Erythroblast (primary cell): ENCODE measurements at places on chromosomes 12 and 14.
A peak's percentile ranks its signal among the peaks of the same experiment; 100 is the strongest.

DNA sequence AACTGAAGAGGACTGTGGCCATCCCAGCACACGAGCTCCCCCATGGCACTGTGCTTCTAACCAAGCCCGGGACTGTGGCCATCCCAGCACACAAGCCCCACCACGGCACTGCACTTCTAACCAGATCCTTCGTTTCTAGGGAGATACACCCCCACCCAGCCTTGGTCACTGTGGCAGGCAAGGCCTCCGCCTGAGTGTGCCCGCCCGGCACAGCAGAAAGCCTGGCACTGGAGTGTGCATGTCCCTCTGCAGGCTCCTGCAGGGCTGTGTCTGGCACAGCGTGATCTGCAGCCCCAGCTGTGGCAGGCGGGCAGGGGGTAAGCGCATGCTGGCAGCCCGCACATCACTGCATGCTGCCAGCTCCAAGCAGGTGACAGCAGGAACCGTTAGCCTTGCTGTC, 49.8 kb downstream of the CCDC85C start:
- no peak for DNase-seq

GRCh38 chr12:57890191-57891115, 43.9 kb upstream of the CTDSP2 start:
- DNase-seq = no peak

DNA sequence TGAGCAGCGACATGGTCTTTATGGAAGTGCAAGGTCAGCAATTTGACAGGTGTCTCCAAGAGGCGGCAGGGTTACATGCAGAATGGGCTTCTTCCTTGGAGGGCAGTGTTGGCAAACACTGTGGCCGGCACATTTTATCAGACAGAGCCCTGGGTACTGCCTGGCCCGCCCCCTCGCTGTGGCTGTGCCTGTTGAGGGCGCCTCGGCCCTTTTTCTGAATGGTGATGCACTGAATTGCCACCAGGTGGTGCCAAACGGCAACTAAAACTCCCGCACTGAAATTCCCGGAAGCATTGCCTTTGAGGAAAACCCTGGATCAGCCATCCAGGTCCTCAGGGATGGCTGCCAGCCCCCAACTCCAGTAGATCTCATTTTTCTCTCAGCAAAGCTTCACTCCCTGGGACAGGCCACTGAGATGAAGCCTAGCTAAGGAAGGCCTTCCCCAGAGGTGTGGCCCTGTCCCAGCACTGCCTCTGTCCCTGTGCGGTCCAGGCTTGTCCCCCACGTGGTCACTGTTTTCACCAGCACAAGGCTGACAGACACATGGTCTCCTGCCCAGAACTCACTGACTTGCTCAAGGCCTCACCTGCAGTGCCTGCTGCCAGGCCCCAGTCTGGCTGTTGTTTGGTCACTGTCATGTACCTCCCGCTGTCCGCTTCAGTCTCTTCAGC, 73.6 kb downstream of the TESC start:
- peak; percentile 83 for DNase-seq

DNA sequence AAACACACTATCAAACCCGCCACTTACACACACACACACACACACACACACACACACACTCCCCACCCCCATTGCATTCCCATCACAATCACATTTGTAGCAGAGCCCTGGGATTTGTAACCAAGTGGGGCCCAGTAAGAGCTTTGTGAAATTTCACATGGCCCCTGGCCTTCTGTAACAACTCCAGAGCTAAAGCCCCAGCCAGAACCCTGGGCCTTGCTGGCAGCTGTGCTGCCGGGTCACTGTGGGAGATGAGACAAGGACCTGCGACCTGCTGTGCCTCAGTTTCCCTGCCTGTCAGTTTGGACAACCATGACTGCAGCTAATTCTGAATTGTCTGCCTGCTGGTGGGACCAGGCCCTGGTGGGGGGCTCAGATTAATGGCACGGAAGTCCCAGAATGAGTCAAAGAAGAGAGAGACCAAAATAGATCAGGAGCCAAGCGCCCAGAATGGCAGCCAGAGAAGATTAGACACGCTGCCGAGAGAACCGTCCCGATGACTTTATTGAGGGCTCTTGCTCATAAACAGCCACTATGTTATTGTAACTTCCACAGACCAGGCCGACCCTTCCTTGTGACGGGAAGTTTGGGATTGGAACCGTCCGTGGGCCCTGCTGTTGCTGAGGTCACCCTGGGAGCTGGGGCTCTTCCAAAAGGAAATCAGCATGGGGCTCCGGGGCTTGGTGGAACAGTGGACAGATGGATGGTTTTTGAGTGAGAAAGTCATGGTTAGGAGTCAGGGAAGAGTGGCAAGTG, 123.1 kb downstream of the ZFP36L1 start:
- DNase-seq = no peak

GRCh38 chr14:75837151-75837787, 144.5 kb downstream of the TGFB3 start:
- no peak for DNase-seq

- DNase-seq = no peak
These were observed 71.3 kb upstream of the GPATCH2L start for GRCh38 chr14:76080471-76080870.

DNA sequence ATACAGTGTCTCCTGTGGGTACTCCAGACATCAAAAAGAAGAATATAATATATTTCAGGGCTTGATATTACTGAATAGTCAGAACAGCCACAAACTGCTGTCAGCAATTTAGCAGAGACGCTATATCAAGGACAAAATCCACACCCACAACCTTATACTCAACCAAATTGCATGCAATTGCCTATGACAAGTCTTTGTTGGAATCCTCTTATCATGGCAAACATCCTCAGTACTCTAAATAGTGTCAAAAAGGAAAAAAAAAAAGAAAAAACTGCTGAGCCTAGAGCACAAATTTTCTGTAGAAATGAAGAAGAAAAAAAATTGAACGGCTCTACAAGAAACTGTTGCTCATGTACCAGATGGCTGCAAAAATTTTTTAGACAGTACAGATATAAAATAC, 485.7 kb downstream of the TMTC2 start:
- no peak for DNase-seq

DNA sequence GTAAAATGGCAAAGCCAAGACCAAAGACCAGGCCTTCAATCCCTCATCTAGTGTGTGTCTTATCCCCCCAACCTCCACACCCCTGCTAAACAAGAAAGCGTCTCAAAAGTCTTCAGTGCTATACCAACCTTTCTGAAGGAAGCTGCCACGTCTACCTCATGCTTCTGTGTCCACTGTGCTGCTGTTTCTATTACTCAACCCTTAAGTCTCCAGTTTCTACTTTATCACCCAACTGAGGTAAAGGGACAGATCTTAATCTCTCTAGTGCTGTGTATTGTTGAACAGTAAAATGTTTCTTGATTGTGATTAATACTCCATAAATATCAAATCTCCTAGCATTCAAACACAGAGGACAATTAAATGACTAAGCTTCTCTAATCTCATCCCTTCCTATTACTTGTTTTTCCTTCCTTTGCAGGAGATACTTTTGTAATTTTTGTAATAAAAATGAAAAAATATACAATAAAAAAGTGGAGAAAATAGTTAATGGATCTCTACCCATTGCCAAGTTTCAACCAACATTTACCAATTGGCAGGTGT, 23.3 kb downstream of the BTBD7 start:
- DNase-seq = no peak

DNA sequence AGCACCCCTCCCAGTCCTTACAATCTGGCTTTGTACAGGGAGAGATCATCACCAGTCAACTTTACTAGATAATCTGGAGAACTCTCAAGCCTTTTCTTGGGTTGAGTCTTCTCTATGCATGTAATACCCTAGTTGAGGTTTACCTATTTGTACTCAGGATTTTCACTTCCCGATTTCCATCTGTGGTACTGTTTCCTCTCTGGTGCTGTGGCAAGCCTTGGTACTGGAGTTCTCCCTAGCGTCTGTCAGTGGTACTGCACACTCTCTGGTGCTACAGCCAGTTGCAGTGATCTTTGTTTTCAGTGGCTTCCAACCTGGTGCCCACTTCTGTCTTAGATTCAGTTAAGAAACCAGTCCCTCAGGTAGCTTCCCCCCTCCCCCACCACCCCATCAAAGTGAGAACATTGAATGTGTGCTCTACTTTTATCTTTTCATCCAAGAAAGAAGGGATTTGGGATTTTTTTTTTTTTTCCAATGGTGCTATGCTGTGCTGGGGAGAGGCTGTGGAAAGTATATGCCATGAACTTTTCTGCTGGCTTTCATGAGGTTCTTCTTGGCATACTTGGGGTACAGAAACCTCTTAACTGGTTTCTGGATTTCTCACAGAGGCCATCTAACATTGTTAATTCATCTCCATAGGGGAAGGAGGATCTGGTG, 69.4 kb upstream of the EVL start:
- peak; percentile 69 for DNase-seq

GRCh38 chr12:50784501-50784900, 20.6 kb downstream of the ATF1 start:
- no peak for DNase-seq

GRCh38 chr12:25496098-25496587, 56.9 kb downstream of the LMNTD1 start:
- DNase-seq = no peak

- DNase-seq = no peak
These were observed 253.8 kb upstream of the E2F7 start for GRCh38 chr12:77319166-77319565.

- peak; percentile 37 for DNase-seq
These were observed 94.2 kb downstream of the HEATR5A start for GRCh38 chr14:31326111-31326510.

DNA sequence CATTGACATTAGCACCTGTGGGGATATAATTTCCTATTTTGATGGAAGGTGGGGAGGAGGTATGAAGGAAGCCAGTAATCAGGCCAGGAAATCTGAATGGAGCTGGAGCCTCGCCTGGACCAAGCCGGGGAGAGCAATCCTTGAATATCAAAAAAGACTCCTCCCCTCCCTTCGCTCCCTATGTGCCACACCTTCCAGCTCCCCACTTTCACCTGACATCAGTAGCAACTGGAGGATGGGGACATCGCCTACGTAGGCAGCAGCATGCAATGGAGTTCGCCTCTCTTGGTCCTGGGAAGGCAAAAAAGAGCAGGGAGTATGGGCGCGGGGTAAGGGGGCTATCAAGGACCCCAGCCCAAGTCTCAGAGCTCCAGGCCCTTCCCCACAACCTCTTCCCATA, 1.1 kb downstream of the ANKRD52 start:
- DNase-seq = no peak

DNA sequence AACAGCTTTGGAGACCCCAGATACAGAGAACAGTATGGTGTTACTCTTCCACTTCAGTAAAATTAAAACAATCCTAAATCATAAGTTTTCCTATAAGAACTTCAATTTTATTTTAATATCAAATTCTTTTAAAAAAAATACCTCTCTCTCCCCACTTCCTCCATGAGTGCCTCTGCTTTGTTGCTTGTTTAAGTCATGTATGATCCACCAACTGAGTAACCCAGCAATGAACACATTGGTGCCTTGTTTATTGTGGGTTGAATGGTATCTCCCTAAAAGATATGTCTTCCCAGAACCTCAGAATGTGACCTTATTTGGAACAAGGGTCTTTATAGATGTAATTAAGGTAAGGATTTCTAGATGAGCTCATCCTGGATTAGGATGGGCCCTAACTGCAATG, 143.5 kb upstream of the EGLN3 start:
- no peak for DNase-seq

DNA sequence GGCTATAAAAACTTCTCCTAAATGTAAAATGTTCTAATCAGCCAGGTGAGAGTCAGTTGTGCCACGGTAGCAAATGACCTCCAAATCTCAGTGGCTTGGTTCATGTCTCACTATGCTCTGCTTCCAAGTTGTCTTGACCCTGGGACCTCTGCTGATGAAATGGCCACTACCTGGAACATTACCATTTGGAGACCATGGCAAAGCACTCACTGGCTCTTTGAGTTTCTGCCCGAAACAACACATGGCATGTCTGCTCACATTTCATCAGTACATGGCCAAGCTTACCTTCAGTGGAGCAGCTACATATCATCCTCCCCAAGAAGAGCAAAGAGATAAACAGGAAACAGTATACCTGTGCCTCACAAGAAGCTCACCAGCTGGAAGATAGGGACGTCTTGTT, 40.2 kb downstream of the PLEKHG7 start:
- DNase-seq = no peak

GRCh38 chr12:3311027-3311402, 180.0 kb upstream of the PRMT8 start:
- DNase-seq = no peak

DNA sequence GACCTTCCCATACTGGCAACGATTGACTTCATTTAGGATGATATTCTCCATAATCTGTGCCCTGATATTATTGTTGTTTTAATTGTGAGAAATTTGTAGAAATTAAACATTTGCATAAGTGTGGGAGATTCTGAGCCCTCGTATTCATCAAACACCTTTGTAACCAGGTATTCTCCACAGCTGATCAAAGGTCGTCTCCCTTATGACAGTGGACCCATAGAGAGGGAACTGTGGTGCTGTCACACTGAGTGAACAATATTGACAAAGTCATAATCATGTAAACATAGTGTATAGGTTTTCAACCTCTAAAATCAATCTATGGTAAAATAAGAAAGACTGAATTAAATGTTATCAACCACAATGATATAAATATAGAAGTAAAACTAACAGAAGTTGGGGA, 14.9 kb upstream of the PLEKHG3 start:
- DNase-seq = no peak

- no peak for DNase-seq
These were observed 969.7 kb upstream of the USP15 start for GRCh38 chr12:61290473-61290872.

DNA sequence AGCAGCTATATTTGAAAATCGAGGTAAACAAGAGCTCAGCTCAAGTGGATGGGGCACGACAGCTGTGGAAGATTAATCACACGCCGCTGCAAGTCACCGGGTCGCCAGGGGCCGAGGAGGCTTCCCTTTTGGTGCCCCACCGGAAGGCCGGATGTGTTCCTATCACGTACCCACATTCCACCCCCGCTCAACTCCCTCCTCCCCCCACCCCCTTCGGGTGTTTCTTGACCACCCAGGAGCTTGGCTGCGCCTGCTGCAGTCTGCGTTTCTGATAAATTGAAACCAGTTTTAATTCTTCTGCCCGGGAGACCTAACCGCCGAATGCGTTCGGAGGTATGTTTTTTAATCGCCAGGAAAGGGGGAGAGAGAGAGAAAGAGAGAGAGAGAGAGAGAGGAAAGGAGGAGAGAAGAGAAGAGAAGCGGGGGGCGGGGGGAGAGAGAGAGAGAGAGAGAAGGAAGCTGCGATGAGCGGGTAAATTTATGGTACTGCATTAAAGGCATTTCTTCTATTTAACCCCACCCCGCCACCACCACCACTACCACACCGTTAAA, 1.8 kb downstream of the SLC8A3 start:
- DNase-seq = peak; percentile 19

DNA sequence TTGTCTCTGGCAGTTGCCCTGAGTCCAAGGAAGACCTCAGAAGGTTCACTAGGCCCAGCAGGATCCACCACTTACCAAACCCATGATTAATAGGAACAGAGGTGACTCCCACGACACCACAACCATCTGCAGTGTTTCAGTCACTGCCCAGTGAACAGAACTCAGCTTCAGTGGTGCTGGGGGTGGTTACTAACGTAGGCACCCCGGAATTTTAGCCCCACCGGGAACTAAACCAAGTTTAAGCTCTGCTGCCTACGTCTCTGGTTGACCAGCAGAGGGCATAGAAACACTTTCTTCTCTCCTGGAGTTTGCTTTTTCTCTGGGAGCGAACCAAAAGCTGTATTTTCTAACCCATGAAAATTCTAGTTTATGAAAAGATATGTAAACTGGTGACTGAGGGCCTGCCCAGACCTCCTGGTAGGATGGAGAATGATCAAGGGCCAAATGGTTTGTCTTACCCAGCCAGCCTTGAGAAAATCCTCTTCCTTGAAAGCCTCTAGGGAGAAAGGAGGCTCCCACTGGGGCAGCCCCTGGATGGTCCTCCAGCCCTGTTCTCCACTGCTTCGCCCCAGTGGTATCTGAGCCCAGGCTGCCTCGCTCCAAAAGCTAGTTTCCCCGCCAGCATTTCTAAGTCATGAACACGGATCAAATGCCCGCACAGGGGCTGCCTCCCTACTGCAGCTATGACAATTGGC, 379.8 kb downstream of the DPF3 start:
- peak; percentile 21 for DNase-seq
